ENCODE measurements at places on chromosomes 5 and 9. TPM values are rescaled to one million over a fixed set of nuclear protein-coding genes. Genes with fewer than 3 reads are reported as not detected.

GRCh38 chr5:73111536-73111935 is 8.8 kb upstream of the TMEM171 start:
- no peak for DNase-seq
- no peaks in the 10 kb centered on the region for H3K4me1 ChIP-seq
- H3K4me3 ChIP-seq: no peak overlapping the region
- peaks cover 7% of the 10 kb centered on the region for H3K27me3 ChIP-seq
- H3K27ac ChIP-seq: no peak overlapping the region

GRCh38 chr9:107489144-107489673 is 360 bp downstream of the KLF4 start:
- peak overlapping the region; percentile 66 for H3K4me3 ChIP-seq
- H3K36me3 ChIP-seq: no peaks in the 10 kb centered on the region
- H3K4me1 ChIP-seq: peaks cover 14% of the 10 kb centered on the region
- no peak for DNase-seq
- H3K27ac ChIP-seq: no peak overlapping the region

DNA sequence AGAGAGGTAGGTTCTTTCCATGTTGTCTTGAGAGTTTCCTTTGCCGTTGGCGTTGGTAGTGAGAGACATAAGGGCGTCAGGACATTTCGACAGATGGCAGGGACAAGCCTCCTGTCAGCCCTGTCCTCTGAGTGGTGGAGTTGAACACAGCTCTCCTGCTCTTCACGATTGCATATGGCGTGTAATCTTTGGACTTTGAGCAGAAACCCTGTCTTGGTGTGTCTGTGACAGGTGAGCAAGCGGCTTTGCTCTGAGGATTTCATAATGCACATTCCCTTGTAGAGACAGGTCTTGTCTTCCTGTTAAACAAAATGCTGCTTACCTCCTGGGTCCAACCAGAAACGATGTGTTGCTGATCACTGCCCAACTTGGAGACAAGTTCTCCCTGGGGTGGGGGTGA is 146.5 kb downstream of the NXNL2 start:
- no peak overlapping the region for H3K27ac ChIP-seq
- no peaks in the 10 kb centered on the region for H3K4me1 ChIP-seq
- no peaks in the 10 kb centered on the region for H3K36me3 ChIP-seq
- no peaks in the 10 kb centered on the region for H3K27me3 ChIP-seq
- DNase-seq: no peak

DNA sequence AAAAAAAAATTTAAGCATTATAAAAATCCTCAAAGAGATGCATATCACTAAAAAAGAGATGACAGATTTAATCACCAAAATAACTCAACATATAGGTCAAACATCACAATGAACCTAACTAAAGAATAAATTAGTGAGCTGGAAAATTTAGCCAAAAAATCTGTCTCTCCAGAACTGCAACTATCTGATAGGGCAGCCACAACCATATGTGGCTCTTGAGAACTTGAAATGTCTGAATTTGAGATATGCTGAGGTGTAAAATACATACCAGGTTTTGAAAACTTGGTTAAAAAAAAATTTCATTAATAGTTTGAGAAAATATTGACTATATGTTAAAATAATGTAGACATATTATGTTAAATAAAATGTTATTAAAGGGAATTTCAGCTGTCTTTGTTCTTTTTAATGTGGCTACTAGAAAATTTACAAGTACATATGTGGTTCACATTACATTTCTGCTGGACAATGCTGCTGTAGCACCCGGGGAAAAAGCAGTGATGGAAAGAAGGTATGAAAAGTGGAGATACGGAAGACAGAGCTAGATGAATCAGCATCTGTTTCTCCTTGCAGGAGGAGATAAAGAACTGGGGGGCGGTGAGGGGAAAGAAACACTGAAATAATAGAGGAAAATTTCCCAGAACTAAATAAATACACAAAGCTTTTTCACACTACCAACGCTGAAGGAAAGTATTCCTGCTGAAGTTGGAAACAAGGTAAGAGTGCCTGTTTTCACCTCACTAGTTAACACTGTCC is 66.1 kb downstream of the DCP2 start:
- H3K27me3 ChIP-seq: no peaks in the 10 kb centered on the region
- no peaks in the 10 kb centered on the region for H3K4me1 ChIP-seq
- no peak overlapping the region for H3K27ac ChIP-seq
- no peaks in the 10 kb centered on the region for H3K36me3 ChIP-seq

The HOMER1 gene
- 41.6 TPM for total RNA-seq

- no peak for DNase-seq
- H3K4me1 ChIP-seq: no peaks in the 10 kb centered on the region
- H3K4me3 ChIP-seq: no peak overlapping the region
- no peaks in the 10 kb centered on the region for H3K27me3 ChIP-seq
- H3K27ac ChIP-seq: no peak overlapping the region
Measured at GRCh38 chr5:117463881-117464570, 889.4 kb upstream of the SEMA6A start.

DNA sequence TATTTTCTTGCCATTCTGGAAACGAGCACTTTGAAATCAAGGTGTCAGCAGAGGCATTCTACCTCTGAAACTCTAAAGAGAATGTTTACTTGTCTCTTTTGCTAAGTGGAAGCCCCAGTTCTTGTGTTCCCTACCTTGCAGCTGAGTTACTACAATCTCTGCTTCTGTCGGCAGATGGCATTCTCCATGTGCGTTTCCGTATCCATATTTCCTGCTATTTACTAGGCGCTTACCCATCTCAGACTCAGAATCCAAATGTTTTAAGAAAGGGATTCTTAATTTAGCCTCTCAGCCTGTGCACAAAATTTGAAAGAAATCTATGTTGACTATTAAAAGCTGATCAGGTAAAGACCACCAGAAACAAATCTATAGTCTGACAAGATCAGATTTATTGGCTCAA is 221.3 kb upstream of the FTMT start:
- no peak overlapping the region for H3K4me3 ChIP-seq
- H3K4me1 ChIP-seq: no peaks in the 10 kb centered on the region
- no peaks in the 10 kb centered on the region for H3K36me3 ChIP-seq
- H3K27ac ChIP-seq: no peak overlapping the region
- peak; percentile 8 for DNase-seq
- H3K27me3 ChIP-seq: no peaks in the 10 kb centered on the region

The CTXN3 gene
- total RNA-seq: 0.09 TPM

GRCh38 chr5:35047785-35048404 is at the start of gene AGXT2:
TSS of gene AGXT2 (minus strand) at chr5:35047949. CDS start at chr5:35047892, 57 bp downstream.
- no peaks in the 10 kb centered on the region for H3K27me3 ChIP-seq
- H3K4me1 ChIP-seq: no peaks in the 10 kb centered on the region
- H3K36me3 ChIP-seq: no peaks in the 10 kb centered on the region

- no peak overlapping the region for H3K4me3 ChIP-seq
- H3K36me3 ChIP-seq: no peaks in the 10 kb centered on the region
- H3K27me3 ChIP-seq: peaks cover 55% of the 10 kb centered on the region
- no peak for DNase-seq
- H3K4me1 ChIP-seq: no peaks in the 10 kb centered on the region
Measured at GRCh38 chr5:6581090-6581489, 51.8 kb downstream of the NSUN2 start.

DNA sequence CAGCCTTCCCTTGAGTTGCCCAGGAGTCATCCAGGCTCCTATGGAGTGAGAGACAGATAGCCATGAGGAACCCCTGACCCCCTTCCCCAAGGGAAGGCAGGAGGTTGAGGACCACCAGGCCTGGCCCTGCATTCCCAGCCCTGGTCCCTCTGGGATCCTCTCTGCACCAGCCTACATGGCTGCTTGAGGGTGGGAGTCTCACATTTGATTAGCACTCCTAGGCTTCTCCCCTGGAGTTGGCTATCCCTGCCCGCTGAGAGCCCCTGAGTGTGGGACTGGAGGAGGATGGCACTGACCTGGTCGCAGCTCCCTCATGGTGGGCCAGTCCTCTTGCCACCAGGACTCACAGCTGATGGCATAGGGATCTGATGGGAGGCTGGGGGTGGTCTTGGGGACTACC is 46.7 kb downstream of the SAR1B start:
- no peak for DNase-seq
- H3K36me3 ChIP-seq: no peaks in the 10 kb centered on the region
- H3K4me1 ChIP-seq: no peaks in the 10 kb centered on the region
- no peak overlapping the region for H3K4me3 ChIP-seq
- no peaks in the 10 kb centered on the region for H3K27me3 ChIP-seq

The SLC46A2 gene
- not detected for total RNA-seq

- H3K27me3 ChIP-seq: no peaks in the 10 kb centered on the region
- no peak overlapping the region for H3K27ac ChIP-seq
- no peak overlapping the region for H3K4me3 ChIP-seq
- no peaks in the 10 kb centered on the region for H3K4me1 ChIP-seq
- no peak for DNase-seq
- no peaks in the 10 kb centered on the region for H3K36me3 ChIP-seq
Measured at GRCh38 chr5:8019719-8020218, 150.8 kb downstream of the MTRR start.

DNA sequence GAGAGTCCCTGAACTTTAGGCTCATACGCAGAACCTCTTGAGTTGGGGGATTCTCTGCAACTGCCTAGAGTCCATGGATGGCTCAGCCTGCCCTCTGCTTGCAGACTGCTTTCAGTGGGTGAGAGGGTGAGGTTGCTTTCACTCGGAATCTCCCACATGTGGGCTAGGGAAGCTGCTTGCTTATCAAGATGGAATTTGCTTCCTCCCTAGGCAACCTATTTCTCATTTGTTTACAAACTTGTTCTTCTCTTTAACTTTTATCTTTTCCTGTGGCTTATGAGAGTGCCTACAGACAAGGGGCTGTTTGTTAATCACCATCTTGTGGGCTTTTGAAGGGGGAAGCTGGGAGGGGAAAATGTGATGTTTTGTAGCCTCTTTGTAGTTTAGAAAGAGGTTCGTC is 10.0 kb downstream of the TLE4 start:
- H3K4me1 ChIP-seq: peaks cover 77% of the 10 kb centered on the region
- H3K36me3 ChIP-seq: peaks cover 28% of the 10 kb centered on the region
- peak; percentile 32 for DNase-seq
- peak overlapping the region; percentile 82 for H3K27ac ChIP-seq
- H3K27me3 ChIP-seq: no peaks in the 10 kb centered on the region

The PCDHA9 gene
- total RNA-seq: 2.0 TPM

DNA sequence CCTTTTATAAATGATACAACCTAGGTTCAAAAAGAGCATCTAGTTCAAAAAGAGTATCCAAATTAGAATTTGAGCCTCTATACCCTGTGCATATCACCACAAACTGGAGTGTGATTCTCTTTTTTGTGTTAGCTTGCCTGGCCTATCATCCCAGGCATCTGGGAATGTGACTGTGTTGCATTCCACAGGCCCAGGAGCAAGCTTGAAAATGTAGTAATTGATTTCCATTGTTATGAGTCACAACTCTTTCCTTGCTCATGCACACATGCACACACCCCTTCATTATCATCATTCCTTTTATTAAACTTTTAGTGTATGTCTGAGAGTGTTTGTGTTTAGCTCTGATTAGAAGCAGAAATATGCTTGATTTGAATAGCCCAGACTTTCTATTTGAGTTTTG is 75.2 kb downstream of the FCHO2 start:
- peak; percentile 53 for DNase-seq
- H3K36me3 ChIP-seq: peaks cover 3% of the 10 kb centered on the region
- no peak overlapping the region for H3K4me3 ChIP-seq
- peaks cover 14% of the 10 kb centered on the region for H3K4me1 ChIP-seq
- no peak overlapping the region for H3K27ac ChIP-seq
- no peaks in the 10 kb centered on the region for H3K27me3 ChIP-seq

The EGFLAM gene
- total RNA-seq: 0.15 TPM

DNA sequence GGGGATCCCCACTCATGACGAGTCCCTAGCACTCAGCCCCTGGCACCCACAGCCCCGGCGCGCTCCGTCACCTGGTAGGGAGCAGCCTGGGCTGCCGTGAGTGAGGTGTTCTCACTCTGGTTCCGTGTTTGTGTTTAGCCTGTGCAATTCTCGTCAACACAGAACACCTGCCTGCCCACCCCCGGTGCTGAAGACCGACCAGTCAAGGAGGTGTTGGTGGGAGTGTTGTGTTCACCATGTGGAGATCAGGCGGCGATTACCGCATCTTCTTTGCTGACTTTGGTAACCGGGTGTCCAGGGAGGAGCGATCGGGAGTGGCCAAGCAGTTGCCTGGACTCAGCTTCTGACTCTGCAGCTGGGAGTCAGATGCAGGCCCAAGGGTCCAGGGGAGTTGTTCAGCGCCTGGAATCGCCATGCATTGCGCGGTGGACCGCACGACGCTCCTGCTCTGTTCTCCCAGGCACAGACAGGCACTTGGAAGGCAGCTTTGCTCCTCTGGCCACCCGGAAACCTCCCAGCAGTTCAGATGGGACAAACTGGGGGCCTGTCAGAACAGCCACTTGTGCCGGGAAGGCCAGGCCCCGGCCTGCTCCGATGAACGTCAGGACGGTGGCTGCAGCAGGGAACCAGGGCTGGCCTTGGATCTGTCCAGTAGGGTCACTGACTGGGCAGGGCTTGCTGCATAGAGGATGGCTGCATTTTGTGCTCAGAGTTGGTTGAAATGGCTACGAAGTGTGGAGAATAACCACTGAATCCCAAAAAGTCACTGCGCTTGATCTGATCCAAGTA is 28.2 kb downstream of the EXOC3 start:
- peaks cover 15% of the 10 kb centered on the region for H3K4me1 ChIP-seq
- H3K27ac ChIP-seq: no peak overlapping the region
- DNase-seq: no peak
- no peaks in the 10 kb centered on the region for H3K36me3 ChIP-seq
- peaks cover 30% of the 10 kb centered on the region for H3K27me3 ChIP-seq

DNA sequence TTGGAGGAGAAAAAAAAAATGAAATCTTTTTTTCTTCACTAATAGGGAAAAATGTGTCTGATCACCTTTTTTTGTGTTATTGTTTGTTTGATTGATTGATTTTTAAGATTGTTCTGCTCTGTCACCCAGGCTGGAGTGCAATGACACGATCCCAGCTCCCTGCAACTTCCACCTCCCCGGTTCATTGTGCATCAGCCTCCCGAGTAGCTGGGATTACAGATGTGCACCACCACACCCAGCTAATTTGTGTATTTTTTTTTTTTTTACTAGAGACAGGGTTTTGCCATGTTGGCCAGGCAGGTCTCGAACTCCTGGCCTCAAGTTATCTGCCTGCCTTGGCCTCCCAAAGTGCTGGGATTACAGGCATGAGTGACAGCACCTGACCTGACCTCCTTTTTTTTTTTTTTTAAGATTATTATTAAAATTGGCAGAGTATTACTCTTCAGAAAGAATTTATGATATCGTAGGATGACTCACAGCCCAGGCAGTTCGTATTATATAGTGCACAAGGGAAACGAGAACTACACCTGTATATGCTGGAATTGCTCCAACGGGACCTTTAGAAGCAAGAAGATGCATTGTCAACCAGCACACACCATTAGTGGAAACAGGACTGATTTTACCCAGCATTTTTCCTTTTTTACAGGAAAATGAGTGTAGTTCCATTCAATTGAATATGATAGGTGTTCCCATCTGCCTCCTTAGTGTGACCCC is 27.7 kb downstream of the FUBP3 start:
- DNase-seq: no peak
- peaks cover 17% of the 10 kb centered on the region for H3K4me1 ChIP-seq
- no peak overlapping the region for H3K27ac ChIP-seq

DNA sequence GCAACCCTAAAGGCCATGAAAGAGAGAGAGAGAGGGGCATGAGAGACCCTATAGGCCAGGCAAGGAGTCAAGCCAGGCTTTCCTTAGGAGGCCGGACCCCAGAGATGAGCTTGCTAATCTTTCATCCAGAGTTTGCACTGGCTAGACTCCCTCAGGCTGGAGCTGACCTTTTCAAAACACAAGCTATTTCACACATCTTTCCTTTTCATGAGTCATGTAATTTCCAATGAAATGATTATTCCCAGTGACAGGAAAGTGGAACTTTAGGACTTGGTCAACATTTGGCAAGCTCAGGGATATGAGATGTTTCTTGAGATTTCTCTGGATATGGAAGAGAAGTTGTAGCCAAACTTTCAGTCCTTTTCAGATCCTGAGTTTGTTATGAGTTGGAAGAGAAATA is 117.7 kb downstream of the TARS1 start:
- no peaks in the 10 kb centered on the region for H3K4me1 ChIP-seq
- no peaks in the 10 kb centered on the region for H3K27me3 ChIP-seq
- DNase-seq: no peak
- H3K4me3 ChIP-seq: no peak overlapping the region

The TPRN gene
- total RNA-seq: 3.4 TPM

Data from neural progenitor cell (in vitro differentiated cells).